ENCODE measurements at places on chromosomes 2 and 18.

- no peak for DNase-seq
Observed at GRCh38 chr2:192377173-192377572, 182.4 kb upstream of the TMEFF2 start.

DNA sequence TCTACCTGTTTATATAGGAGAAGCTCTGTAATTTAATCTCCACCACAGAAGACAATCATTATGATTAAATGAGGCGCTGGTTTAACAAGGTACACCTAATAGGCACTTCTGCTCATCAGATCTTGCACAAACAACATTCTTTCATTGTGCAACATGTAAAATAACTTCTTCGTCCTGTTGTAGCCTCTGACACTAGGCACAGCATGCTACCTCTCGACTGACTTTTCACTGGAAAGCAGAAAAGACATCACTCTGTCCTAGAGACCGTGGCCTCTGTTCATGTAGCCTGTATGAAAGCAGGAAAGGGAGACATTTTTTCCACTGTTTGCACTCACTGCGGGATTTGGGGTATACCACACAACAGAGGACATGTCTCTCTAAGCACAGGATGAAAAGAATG lies 316.5 kb downstream of the IRS1 start:
- no peak for DNase-seq

DNA sequence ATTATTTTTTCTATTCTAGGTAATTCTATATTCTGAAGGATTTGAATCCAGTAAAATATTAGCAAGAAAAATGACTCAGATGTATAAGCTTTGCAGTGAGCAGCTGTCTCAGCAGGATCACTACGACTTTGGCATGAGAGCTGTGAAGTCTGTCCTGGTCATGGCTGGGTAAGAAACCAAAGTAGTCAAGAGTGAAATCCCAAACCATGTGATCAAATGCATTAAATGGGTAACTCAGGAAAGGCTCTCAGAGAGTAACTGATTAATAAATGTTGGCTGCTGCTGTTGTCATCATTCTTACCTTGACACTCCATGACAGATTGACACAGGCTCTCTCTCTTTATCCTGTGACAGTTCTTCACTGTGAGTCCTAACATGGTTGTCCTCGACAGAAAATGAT lies 124.1 kb downstream of the DNAH6 start:
- DNase-seq: no peak

- DNase-seq: no peak
Observed at GRCh38 chr18:11002796-11003195, 146.6 kb downstream of the PIEZO2 start.

DNA sequence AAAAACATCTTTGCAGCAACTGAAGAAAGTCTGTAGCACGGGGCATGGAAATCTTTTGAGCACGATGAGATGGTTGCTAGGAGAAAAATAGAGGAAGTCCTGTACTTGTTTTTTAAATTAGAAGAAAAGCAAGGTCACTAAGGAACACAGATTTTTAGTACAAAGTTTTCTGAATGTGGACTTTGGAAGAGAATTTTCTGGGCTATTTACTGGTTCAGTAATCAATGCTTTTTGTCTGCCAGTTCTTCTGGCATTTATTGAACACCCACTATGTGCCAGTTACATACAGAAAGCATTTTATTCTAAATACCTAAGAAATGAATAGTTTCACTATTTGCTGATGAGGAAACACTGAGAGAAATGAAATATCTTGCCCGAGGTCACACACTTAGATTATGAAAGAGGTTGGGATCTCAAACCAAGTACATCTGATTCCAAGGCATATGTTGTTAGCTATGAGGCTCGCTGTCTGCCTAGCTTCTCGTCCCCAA lies 15.6 kb upstream of the MAP3K20 start:
- DNase-seq: no peak
